MM.1S (cell line): ENCODE measurements at places on chromosomes 5 and 9.

DNA sequence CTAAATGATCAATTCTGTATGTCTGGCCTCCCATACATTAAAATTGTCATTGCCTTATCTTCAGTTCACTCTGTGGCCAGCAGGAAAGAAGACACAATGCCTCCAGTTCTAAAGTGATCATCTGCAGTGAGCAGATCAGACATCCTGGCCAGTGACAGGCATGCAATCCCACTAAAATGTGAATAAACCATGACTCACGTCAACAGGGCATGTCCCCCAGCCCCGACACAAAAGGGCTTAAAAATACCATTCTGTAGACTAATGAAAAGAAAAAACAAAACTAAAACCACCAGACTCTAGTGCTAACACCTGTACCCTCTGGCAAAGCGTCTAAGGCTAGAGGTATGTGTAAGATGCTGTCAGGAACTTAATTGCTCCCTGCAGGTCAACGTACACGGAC lies 38.5 kb downstream of the DDX31 start:
- no peak overlapping the region for H3K27ac ChIP-seq
- no peak for DNase-seq
- H3K36me3 ChIP-seq: no peaks in the 10 kb centered on the region; the same call in 1 of the 2 replicates
- no peaks in the 10 kb centered on the region for H3K27me3 ChIP-seq

DNA sequence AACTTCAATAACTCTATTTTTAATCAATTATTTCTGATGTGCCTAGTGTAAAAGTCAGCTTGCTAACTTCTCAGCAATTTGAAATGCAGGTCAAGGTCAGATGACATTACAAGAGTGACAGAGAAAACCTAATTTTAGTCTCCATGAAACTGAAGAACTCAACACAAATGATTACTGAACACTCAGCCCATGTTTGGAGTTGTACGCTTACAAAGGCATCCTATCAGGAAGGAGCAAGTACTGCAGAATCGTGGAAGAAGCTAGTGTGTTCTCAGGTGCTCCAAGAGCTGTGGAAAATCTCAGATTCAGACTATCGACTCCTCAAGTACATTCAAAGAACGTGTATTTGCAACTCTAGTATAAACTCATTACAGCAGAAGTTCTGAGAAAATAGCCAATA lies 526.7 kb downstream of the PDE4D start:
- no peaks in the 10 kb centered on the region for H3K4me1 ChIP-seq
- H3K36me3 ChIP-seq: no peaks in the 10 kb centered on the region
- no peak for DNase-seq
- no peaks in the 10 kb centered on the region for H3K27me3 ChIP-seq

DNA sequence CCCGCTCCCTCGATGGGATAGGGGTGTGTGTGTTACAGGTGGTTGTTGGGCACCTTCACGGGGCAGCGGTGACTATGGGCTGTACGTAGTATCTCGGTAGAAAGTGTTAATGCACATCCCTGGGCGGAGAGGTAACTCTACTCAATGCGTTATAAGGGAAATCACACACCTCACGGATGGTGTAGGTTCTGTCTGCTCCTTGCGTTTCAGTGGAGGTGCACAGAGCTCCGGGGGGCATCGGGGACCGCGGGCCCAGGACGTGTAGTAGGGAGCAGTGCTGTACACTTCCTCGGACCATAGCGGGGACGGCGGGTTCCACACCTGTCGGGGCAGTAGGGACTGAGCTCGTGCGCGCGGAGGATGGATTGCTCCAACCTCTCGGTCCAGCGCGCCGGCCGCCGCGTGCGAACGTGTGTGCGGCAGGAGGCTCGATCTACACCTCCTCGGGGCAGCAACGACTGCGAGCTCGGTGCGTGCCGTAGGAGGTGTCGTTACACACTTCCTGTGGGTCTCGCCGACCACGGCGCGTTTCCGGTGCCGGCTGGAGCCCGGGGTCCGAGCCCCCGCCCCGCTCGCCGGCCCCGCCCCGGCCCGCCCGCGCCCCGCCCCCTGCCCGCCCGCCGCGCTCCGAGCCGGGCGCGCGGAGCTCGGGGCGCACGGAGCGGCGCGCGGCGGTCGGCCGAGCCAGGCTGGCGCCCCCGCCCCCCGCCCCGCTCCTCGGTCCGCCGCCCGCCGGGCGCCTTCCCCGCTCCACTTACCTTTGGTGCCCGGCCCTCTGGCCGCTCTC lies at the start of gene KIAA1958:
Gene KIAA1958, plus strand, starts transcription at position 607 of the 787 bp plus-strand sequence. CDS start 87,254 bp downstream, outside the sequence.
- H3K27me3 ChIP-seq: no peaks in the 10 kb centered on the region
- no peaks in the 10 kb centered on the region for H3K36me3 ChIP-seq
- H3K4me1 ChIP-seq: peaks cover 7% of the 10 kb centered on the region; the same call in 1 of the 2 replicates
- DNase-seq: peak; percentile 92

- no peak overlapping the region for H3K27ac ChIP-seq
- H3K27me3 ChIP-seq: no peaks in the 10 kb centered on the region
- H3K36me3 ChIP-seq: no peaks in the 10 kb centered on the region
- no peak overlapping the region for H3K4me3 ChIP-seq
- no peaks in the 10 kb centered on the region for H3K4me1 ChIP-seq
Observed at GRCh38 chr5:139061856-139062255, 136.3 kb downstream of the SIL1 start.

GRCh38 chr9:19969721-19970120 lies 180.9 kb upstream of the SLC24A2 start:
- no peaks in the 10 kb centered on the region for H3K36me3 ChIP-seq
- no peaks in the 10 kb centered on the region for H3K4me1 ChIP-seq
- no peak overlapping the region for H3K27ac ChIP-seq

DNA sequence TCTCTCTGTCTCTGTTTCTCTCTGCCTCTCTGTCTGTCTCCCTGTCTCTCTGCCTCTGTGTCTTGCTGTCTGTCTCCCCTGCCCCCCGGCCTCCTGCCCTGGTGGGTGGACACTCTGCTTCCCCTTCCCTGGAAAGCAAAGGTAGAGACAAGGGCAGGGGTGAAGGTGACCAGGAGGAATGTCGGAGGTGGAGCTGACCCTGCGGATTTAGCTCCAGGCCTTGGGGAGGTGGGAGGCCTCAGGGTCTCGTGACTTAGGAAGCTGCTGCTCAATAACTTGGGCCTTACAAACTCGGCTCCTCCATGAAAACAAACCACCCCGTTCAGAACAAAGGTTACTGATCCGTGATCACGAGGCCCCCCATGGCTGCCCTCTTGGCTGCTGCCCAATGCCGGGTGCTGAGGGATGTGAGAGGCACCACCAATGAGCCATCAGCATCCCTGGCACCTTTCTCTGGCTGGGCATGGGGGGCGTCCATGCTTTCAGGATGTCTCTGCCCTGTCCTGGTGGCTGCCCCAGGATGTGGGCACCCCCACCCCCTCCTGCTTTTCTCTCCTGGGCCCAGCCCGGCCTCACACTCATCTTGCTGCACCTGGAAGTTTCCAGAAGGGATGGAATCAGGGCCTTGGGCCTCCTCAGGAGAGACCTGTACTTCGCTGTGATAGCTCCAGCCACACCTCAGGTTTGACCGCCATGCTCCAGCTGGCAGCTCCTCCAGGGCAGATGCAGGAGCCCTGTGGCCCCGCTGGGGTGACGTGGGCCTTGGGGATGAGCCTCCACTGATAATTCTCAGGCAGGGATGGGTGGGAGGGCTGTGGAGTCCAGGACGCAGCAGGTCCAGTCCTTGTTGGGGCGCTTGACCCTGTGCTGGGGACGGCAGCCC lies 14.8 kb upstream of the SLC6A19 start:
- H3K4me3 ChIP-seq: no peak overlapping the region
- peaks cover 9% of the 10 kb centered on the region for H3K27me3 ChIP-seq
- H3K36me3 ChIP-seq: no peaks in the 10 kb centered on the region
- no peaks in the 10 kb centered on the region for H3K4me1 ChIP-seq

GRCh38 chr9:124769549-124770358 lies 1.4 kb downstream of the NR6A1 start:
- H3K4me1 ChIP-seq: peaks cover 13% of the 10 kb centered on the region; the same call in 1 of the 2 replicates

DNA sequence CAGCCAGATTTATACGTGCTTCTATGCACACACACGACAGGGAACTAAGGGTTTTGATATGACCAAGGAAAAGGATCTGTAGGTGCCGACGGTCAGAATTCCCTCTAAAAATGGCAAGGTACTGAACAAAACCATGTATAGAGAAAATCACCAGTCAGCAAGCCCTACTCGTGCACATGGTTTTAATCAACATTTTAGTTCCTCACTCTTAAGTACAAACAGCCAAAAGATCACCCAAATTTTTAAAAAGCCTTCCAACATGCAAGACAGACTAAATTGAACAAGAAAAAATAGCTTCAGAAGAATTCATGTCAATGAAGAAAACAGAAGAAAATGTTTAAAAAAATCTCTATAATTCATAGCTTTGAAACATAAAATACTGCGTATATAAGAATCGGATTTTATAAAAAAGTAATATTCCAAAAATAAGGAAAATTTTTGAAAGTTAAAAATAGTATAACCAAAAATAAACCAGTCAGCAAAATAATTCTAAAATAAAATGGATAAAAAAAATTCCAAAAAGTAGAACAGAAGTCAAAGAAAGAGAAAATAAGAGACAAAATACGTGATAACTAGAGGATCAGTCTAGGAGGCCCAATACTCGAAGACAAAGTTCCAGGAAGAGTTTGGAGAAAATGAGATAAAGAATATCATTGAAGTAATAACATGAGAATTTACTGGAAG lies 43.0 kb upstream of the KCNV2 start:
- no peak for DNase-seq
- H3K36me3 ChIP-seq: no peaks in the 10 kb centered on the region
- H3K4me3 ChIP-seq: no peak overlapping the region
- H3K27ac ChIP-seq: no peak overlapping the region

- H3K27ac ChIP-seq: no peak overlapping the region
- no peak overlapping the region for H3K4me3 ChIP-seq
- no peak for DNase-seq
- H3K4me1 ChIP-seq: no peaks in the 10 kb centered on the region
- H3K27me3 ChIP-seq: peaks cover 5% of the 10 kb centered on the region; the same call in 1 of the 2 replicates
Observed at GRCh38 chr5:176561259-176561658, 12.1 kb downstream of the CDHR2 start.

- no peaks in the 10 kb centered on the region for H3K36me3 ChIP-seq
- no peak for DNase-seq
- no peak overlapping the region for H3K4me3 ChIP-seq
- H3K27ac ChIP-seq: no peak overlapping the region
Observed at GRCh38 chr5:73591698-73592501, 26.4 kb downstream of the UTP15 start.

DNA sequence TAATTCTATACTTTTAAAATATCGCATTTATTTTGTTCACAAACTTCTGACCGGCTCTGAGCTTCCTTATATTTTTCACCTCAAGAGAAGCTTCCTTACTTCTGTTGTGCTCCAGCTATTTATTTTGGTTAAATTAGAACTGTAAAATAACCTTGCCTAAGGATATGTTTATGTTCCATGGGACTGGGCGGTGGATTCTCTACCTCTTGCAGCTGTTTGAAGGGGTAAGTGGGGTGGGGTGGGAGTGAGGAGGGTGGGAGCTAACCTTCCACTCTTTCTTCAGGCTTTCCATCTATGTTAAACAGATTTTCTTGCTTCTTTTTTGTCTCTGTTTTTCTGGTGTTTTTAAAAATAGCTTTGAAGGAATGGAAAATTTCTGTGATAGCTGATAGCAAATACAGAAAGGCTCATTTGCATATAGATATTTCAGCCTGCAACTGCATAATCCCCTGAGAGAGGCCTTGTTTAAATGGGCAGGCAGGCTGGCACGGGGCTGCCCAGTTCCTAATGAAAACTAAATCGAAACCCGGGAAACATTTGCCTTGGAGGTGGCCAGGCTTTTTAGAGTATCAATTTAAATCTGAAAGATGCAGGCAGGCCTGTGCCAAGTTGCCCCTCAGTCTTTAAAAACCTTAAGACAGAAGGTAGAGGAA lies 122.1 kb upstream of the DMAC1 start:
- no peak overlapping the region for H3K27ac ChIP-seq
- DNase-seq: no peak
- no peaks in the 10 kb centered on the region for H3K4me1 ChIP-seq
- no peaks in the 10 kb centered on the region for H3K27me3 ChIP-seq
- no peaks in the 10 kb centered on the region for H3K36me3 ChIP-seq

DNA sequence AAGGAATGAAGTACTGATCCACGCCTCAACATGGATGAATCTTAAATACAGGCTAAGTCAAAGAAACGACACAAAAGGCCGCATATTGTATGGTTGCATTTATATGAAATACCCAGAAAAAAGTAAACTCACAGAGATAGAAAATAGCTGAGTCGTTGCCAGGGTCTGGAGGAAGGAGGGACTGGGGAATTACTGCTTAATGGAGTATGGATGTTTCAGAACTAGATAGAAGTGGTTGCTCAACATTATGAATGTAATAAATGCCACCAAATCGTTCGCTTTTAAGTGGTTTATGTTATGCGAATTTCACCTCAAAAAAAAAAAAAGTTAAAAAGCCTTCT lies 784 bp upstream of the MSANTD3 start:
- peak overlapping the region; percentile 52 for H3K4me3 ChIP-seq
- DNase-seq: no peak
- H3K36me3 ChIP-seq: no peaks in the 10 kb centered on the region
- peaks cover 6% of the 10 kb centered on the region for H3K4me1 ChIP-seq
- H3K27ac ChIP-seq: no peak overlapping the region; the same call in 1 of the 2 replicates
- H3K27me3 ChIP-seq: no peaks in the 10 kb centered on the region

DNA sequence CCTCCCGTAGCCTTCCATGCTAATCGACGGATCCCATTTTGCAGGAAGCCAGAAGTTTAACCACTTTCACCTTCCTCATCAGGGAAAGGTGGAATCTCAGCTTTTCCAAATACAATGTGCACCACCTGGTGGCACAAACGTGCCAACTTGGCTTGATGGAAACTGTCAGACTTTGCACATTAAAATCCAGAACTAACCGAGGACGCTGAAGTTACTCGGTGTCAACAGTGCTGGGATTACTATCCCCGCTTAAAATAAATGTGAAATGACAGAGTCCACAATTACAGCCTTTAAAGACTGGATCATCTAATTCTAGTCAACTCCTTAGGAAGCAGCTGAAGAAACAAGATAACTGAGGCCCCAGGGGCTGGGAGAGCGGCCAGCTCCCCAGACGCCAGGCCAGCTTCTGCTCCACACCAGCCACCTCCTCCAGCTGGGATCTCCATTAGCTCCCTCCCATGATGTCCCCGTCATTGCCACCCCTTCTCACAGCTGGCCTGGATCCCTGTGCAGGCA lies 50.1 kb upstream of the RETREG1 start:
- no peaks in the 10 kb centered on the region for H3K36me3 ChIP-seq
- H3K4me3 ChIP-seq: no peak overlapping the region
- no peak overlapping the region for H3K27ac ChIP-seq
- H3K4me1 ChIP-seq: no peaks in the 10 kb centered on the region
- no peak for DNase-seq

DNA sequence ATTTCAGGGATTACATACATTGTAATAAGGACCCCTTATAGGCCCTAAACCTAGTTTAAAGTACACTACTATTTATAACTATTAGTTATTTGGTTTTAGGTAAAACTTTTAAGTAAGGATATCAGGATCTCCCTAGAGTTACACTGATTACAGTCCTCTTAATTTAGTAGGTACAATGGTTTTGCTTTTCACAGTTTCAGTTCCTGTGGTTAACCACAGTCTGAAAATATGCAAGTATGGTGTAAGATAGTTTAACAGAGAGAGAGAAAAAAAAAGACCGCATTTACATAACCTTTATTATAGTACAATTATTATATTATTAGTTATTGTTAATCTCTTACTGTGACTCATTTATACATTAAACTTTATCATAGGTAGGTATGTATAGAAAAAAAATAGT lies 725.3 kb upstream of the PTPRD start:
- H3K4me1 ChIP-seq: peaks cover 12% of the 10 kb centered on the region
- H3K4me3 ChIP-seq: no peak overlapping the region
- H3K36me3 ChIP-seq: no peaks in the 10 kb centered on the region
- peak; percentile 83 for DNase-seq
- H3K27me3 ChIP-seq: peaks cover 47% of the 10 kb centered on the region

GRCh38 chr9:85151162-85151561 lies 481.6 kb downstream of the NTRK2 start:
- H3K36me3 ChIP-seq: no peaks in the 10 kb centered on the region
- H3K27ac ChIP-seq: no peak overlapping the region

GRCh38 chr5:179288809-179289185 lies 56.5 kb downstream of the ADAMTS2 start:
- H3K27me3 ChIP-seq: peaks cover 36% of the 10 kb centered on the region
- no peak overlapping the region for H3K27ac ChIP-seq
- no peaks in the 10 kb centered on the region for H3K36me3 ChIP-seq
- DNase-seq: no peak
- no peaks in the 10 kb centered on the region for H3K4me1 ChIP-seq
